CD4-positive, alpha-beta T cell treated with Interleukin-15 for 4 hours (primary cell): ENCODE measurements at places on chromosomes 1 and 21.

DNA sequence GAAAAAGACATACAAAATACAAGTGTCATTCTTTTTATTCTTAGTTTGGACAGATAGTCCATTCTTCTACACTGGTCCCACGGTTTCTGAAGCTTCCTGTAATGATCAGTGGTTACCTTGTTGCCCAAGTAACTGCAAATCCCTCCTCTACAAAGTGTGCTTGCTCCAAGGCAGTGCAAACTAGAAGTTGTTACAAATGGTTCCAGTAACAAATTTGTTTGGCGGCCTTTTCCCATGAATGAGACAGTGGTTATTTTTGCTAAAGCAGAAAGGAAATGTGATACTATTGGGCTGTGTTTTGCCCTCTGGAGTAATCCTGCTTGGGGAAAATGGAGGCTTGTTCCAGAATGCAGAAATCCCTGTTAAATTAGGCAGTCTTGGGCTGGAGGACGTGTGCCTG lies 8.9 kb downstream of the BACE2 start:
- DNase-seq: no peak

DNA sequence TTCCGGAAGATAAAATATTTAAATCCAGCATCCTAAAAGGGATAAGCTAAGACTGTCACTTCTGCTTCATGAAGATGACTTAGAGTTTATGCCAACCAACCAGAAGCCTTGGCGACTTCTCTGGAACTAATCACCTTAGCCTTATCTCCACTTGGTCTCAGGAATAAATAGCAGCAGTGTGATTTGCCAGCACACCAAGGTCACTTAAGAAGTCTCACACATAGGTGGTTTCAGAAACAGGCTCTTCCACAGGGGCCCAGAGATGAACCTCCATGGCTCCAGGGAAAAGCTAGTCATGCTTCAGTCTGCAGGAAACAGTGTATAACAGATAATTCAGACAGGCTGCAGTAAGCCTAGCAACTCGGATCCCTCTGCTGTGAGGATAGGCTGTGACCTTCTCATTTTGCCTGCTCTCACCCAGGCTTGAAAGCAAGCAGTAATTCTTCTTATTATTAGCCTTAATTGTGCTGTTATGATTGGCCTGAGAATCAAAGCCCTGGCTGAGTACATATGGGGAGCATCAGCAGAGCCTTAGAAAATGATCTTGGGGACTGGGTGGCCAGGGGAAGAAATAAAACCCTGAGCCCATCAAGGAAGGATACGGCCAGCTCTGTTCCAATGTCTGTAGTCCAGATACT lies 84.7 kb downstream of the WLS start:
- no peak for DNase-seq

DNA sequence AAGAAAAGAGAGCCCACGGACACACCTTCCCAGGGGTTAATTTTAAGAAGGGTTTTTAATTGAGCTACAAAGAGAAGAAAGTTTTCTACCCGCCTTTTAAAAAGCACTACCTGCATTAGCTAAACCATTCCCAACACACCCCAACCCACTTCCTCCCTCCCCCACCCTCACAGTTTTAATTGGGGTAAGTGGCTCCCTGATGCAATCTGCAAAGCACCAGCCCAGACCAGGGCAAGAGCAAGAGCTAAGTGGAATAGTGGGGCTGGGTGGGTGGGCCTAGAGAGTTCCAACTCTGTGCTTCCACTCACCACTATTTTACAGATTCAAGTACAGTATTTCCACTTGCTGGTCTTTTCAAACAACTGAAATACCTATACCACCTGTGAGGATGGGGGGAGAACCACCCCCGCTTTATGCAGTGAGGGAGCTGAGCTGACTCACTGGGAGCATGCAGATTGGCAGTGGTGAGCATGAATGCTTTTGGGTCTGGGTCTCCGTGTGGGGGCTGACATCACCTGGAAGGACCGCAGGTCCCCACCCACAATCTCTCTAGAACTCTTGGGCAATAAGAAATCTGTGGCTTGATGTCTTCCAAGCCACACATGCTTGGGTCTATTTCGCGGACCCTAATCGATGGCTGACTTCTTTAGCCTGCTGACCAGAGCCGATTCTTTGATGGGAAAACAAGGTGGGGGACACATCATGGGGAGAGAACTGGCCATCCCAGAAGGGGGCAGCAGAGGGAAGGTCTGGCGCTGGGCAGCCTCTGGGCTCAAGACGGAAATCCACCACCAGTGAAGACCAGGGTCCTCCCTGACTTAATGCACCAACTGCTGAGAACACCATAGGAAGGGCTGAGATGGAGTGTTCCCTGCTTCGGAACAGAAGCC lies 95.5 kb downstream of the SSBP3 start:
- no peak for DNase-seq

GRCh38 chr1:13774121-13774520 lies 74.1 kb downstream of the PRDM2 start:
- DNase-seq: no peak

DNA sequence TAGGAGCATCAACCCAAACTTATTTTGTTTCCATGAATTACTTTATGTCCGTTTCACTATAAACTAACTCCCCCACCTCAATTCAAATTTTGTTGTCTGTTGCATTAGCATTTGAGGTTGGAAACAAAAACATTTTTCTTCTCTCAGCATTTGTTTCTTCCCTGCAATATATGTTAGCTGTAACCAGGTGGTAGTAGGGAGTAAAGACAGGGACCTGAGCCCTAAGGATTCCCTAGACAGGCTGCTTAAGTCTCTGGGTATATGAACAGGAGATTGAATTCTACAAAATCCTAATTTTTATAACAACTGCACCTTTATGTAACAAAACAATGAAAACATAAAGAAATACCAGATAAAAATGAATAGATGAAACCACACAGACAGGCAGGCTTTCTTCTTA lies 242.6 kb downstream of the PAPPA2 start:
- no peak for DNase-seq

DNA sequence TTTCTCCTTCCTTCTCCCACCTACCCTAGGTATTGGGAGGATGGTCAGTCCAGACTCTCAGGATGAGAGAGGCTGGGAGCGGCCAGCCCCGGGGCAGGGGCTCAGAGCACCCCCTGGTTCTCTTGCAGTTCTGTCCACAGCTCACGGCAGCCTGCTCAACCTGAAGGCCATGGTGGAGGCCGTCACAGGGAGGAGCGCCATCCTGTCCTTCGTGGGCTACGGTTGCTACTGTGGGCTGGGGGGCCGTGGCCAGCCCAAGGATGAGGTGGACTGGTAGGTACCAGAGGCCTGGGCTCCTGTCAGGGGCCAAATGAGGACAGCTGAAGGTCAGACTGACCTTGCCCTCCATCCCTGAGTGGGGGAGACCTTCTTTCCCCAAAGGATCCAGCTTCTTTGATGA lies 4.2 kb downstream of the PLA2G2F start:
- no peak for DNase-seq

GRCh38 chr1:207787776-207788175 lies 35.9 kb downstream of the CD46 start:
- no peak for DNase-seq

- DNase-seq: no peak
Observed at GRCh38 chr1:212920246-212920645, 30.1 kb upstream of the VASH2 start.

- DNase-seq: peak; percentile 94
Observed at GRCh38 chr1:2189459-2190425, 4.8 kb downstream of the FAAP20 start.

DNA sequence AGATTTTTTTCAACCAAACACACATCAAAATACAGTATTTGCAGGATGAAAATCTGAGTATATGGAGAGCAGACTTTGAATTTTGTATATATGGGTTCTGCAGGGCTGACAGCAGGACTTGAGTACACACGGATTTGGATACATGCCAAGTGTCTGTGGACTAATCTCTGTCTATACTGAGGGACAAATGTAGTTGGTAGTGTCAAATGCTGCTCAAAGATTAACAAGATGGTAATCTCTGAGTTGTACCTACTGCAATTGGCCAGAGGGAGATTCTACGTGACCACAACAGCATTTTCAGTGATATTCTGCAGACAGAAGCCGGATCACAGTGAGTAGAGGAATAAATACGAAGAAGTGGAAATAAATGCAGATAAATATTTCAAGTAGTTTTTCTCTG lies 43.4 kb downstream of the SHCBP1L start:
- DNase-seq: no peak

DNA sequence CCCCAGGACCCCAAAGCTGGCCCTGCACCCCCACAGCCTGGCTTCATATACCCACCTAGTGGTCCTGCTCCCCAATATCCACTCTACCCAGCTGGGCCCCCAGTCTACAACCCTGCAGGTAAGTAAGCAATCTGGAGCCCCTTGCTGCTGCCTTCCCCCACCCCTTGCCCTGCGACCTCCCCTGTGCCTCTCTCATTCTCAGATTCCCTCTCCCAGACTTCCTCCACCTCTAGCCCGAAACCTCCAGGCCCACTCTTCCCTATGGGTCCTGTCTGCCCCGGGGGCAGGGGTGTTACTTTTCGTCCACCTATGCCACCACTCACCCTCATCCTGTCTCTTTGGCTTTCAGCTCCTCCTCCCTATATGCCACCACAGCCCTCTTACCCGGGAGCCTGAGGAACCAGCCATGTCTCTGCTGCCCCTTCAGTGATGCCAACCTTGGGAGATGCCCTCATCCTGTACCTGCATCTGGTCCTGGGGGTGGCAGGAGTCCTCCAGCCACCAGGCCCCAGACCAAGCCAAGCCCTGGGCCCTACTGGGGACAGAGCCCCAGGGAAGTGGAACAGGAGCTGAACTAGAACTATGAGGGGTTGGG lies 2.9 kb downstream of the SHISA4 start:
- DNase-seq: no peak

DNA sequence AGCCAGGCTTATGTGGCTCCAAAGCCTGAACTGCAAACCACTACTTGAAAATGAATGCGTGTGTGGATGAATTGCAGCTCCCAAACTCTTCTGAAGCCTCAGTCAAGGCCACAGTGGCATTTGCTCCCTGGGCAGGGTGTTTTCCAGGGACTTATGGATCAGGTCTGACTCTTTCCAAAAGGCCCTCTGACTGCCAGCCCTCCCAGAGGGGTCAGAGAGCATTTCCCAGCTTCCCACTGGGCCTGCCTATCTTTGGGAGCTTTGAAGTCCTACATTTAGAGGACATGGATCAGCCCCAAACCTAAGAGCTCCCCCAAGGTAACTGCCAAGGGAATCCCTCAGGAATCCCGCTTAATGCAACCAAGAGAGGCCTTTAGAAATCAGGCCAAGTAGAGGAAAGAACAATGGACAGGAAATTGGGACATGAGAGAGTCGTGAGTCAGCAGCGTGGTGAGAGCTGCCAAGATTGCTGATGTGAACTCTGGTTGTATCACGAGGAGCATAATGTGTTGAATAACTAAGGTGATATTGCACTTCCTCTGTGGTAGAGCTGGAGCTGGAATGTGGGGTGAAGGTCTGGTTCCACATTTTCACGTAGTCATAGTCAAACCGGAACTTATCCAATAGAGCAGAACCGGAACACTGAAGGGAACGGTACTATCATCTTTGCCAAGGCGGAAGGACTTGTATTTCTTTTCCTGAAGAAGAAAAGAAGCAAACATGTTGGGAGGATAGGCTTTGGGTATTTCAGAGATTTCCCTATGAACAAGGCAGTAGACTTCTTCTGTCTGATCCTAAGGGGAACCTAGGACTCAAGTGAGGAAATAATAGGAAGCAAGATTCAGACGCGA lies 99.4 kb upstream of the JUN start:
- DNase-seq: no peak

- DNase-seq: no peak
Observed at GRCh38 chr1:53591924-53592323, 132.7 kb downstream of the DMRTB1 start.

DNA sequence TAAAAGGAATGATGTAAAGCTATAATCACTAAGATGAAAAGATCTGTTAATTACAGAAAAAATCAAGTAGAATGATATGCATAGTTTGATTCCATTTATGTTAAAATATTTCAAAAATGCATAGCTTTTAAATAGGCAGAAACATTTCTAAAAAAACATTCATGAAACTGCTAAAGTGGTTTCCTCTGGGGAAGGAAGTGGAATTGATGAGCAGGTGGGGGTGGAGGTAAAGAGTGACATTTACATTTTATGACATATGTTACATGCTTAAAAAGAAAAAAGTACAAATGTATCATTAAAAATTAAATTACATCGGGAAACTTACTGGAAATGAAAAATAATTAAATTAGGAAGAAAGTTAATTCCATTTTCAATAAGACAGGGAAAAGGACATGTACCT lies 42.8 kb upstream of the JAK1 start:
- peak; percentile 11 for DNase-seq

DNA sequence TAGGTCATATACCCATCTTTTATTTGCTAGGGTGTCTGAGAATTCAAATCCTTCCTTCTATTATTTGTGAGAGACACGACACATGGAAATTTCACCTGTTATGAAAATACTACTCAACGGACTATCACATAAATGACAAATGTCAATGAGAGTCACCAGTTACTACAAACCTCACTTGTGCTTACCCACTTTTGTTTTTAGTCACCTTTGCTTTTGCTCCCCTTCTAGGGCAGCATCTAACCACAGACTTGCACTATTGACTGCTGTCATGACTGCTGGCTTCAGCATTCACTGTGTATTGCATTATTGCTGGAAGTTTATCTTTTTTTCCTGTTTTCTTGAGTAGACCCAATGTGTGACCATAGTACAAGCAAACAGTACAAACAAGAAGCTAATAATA lies 1048.0 kb downstream of the PLA2G4A start:
- DNase-seq: no peak

DNA sequence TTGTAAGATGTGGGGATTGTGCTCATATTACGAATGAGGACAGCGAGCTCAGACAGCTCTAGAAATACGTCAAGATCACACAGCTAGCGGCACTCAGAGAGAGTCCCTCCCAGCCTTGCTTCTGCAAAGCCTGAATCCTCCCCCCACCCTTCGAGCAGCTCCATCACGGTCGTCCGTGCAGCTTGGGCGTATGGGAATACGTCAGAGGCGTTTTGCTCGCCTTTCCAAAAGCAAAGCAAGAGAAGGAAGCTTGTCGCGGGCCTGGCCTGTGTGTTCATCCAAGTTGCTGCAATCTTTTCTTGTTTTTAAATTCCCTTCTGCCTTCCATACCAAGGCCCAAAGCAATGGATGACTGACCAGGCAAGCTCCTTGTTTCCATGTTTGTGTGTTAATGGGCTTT lies 125.5 kb upstream of the IRF2BP2 start:
- DNase-seq: no peak

- no peak for DNase-seq
Observed at GRCh38 chr1:223261914-223262313, 102.1 kb downstream of the SUSD4 start.
